Ovary (tissue), 10 donors: ENCODE measurements at places on chromosomes 1 and 21.

- DNase-seq: peak; percentile 3
Measured at GRCh38 chr21:44708866-44709425, 2.4 kb downstream of the TSPEAR start.

DNA sequence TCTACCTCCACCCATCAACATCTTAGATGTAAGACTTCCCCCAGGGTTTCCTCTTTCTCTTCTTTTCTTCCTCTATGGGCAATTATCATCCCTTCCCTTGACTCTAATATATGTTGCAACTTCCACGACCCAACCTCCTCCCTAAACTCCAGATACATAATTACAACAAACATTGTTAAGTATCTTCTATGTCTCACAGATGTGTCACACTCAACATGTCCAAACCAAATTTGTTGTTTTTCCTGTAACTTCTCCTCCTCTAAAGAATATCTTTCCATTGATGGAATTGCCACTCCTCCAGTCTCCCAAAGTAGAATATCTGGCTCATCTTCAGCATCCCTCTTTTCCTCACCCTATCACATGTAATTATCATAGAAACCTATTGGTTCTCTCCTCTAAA is 314.2 kb downstream of the RWDD3 start:
- no peak for DNase-seq

DNA sequence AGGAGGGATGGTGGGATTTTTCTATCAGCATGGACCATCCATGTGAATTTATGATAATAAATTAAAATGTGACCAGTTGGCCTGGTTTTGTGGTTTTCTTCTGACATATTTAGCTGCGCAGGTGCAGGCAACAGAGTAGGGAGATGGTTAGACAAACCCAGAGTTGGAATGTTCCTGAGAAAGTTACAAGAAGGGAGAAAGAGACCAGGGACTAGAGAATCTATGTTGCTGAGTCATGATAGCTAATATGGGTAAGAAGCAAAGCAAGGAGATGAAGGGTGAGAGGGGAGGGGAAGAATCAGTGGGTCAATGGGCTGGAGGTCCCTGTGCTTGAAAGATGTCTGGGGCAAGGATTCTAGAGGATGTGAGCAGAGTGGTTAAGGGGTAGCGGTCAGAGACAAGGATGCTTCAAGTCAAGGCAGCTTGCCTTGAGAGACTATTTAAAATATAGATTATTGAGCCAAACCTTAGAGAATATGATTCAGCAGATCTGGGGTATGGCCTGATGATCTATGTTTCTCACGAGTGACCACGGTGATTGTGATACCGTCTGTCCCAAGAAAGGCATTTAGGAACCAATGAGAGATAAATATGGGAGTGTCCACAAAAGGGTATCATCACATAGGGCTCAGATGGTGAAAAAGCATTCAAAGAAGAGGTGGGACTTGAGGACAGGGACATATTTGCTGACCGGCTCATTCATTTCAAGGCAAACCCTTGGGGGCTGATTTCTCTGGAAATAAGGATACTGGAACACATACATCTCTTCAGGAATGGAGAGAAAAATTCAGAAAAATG is 219.7 kb upstream of the PLD5 start:
- no peak for DNase-seq

DNA sequence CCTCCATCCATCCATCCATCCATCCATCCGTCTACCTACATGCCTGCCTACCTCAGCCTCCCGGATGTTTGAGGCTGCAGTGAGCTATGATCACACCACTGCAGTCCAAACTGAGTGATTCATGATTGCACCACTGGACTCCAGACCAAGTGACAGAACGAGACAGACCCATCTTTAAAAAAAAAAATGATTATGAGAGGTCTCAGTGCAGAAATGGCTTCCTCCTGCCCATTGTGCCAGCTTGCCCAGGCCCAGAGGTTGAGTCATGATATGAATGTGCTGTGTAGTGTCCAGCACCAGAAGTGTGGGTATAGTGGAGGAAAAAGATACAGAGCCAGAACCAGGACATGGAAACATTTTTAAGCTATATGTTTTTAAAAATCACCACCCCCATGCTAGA is 149.9 kb downstream of the KIF26B start:
- no peak for DNase-seq

- no peak for DNase-seq
Measured at GRCh38 chr1:34828611-34829010, 30.9 kb downstream of the SMIM12 start.

DNA sequence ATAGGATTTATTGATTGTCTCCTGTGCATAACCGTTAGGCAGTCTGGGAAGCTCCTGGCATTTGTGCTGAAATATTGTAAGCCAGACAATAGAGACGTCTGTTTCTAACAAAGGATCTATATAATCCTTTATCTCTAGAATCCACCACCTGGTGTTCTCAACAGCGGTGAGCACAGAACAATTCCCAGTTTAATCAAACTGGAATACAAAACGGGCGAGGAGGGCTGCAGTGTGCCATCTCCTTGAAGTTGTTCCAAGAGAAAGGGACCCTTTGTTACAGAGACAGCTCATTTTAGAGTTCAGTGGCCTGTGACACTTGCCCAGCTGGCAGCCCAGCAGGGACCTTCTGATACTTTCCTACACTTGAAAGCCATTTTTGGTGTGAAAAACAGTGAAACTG is 162.8 kb upstream of the IVNS1ABP start:
- no peak for DNase-seq
